ENCODE measurements at places on chromosomes 3 and 15.

DNA sequence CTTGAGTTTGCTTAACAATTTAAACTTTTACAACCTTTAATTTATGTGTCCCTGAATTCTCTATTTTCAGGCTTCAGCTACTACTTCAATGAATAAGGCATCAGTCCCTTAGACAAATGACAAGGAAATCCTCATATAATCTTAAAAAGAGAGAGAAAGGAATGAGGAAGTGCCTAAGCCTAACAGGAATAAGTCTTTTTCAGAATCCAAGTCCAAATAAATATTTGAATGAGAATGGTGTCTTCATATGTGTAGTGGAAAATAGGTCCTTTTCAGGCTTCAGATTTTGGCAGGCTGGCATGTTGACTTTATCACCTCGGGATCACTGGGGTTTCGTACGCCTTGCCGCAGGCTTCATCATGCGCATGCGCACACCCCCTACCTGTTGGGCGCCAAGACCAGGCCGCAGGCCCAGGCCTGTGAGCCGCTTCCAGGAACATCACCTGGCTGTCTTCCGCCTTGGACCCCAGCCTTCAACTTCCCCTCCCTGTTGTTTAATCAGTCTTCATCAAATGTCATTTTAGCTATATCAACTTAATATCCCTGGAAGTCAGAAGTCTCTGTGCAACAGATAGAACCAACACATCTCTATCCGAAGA is 334.5 kb downstream of the SOX2 start:
- no peak for DNase-seq

- DNase-seq: no peak
These were observed 37.7 kb upstream of the GNB5 start for GRCh38 chr15:52228921-52229320.

GRCh38 chr3:155958676-155959075 is 88.2 kb downstream of the GMPS start:
- no peak for DNase-seq

GRCh38 chr3:74435631-74436030 is 178.8 kb downstream of the CNTN3 start:
- no peak for DNase-seq

DNA sequence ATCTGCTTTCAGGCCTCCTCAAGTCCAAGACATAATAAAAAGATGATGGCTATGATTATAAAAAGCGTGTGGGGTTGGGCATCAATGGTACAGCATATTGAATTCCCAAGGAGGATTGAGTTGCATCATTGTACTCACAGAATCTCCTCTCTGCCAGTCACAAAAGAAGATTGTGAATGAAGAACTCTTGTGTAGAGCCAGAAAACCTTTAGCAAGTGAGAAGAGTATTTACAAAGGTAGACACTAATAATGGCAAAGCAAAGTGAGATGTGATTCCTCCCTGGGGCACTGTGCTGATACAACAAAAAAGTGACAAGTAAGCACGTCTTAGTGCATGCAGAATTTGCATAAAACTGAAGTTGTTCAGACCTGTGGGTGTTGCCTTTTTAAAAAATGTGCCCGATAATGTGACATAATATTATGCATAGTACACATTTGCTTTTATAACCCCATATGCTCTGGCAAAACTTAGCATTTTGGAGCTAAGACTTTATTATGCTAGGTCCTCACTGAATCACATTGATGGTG is 291.2 kb upstream of the TBC1D5 start:
- no peak for DNase-seq

- no peak for DNase-seq
These were observed 65.2 kb upstream of the TRA2B start for GRCh38 chr3:186002884-186003472.

GRCh38 chr3:47047673-47048072 is 68.2 kb downstream of the NBEAL2 start:
- no peak for DNase-seq

DNA sequence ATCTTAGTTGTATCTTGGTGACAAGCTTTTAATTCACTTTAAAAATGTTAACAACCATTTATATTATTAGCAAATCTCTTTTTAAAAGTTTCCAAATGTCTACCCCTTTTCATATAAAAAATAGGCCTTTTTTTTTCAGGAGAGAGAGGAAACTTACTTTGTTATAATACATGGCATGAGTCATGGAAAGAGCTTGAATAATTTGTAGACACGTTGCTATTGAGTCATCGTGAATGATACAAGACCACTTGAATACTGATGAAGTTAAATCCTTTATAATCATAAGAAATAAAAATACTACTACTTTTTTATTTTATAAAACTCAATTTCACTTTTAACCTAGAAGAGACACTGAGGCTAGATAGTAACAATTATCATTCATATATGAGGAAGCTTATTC is 70.3 kb upstream of the BBX start:
- no peak for DNase-seq

- no peak for DNase-seq
These were observed 98.9 kb downstream of the DNAJB8 start for GRCh38 chr3:128367761-128368160.

GRCh38 chr3:29239376-29239775 is 41.5 kb upstream of the RBMS3 start:
- DNase-seq: no peak

DNA sequence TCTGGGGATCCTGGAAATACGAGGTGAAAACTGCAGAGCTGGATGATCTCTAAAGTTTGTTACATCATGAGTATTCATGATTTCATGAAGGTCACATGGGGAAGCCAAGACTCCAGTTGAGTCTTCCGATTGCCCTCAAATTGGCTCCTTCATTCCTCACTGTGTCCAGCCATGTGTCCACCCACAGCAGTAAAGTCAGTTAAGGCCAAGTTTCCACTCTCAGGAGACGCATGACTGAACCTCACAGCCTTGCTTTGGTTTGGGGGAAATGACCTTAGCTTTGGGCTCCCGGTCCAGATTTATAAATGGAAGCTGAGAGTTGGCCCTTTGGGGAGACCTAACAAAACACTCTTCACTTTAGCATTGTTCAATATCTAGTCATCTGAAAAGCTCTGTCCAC is 289.7 kb upstream of the MCTP2 start:
- no peak for DNase-seq

DNA sequence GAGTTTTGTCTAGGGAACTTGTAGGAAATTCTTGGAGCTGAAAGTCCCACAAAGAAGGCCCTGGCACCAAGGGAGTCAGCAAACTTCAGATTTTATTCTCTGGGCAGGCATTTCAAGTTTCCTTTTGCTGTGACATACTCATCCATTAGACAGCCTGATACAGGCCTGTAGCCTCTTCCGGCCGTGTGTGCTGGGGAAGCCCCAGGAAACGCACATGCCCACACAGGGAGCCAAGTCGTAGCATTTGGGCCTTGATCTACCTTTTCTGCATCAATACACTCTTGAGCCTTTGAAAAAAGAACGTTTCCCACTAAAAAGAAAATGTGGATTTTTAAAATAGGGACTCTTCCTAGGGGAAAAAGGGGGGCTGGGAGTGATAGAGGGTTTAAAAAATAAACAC is 15.0 kb downstream of the TIGIT start:
- DNase-seq: no peak

DNA sequence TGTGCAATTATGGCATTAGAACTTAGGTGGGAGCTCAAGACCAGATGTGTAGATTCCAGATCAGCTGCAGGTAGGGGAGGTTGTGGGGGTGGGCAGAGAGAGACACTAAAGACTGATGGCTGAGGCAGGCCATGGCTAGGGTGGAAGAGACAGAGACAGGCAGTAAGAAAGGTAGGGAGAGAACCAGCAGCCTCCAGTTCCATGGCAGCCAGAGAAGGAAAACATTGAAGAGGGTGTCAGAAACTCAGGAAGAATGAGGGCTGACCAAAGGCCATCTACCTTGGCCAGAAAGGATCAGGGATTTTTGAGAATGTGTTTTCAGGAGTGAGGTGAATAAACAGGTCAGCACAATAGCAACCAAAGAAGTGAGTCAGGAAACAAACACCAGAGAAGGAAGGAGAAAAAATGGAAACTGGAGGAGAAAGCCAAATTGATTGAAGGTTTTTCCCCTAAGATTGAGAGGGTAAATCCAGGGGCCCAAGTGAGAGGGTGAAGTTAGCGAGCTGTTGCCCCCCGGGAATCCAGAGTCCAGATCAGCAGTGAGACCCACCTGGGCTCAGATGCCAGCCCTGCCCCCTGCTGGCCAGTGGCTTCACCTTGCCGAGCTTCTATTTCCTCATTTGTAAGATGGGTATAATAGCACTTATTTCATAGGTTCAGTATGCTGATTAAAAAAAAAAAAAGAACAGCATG is 41.0 kb downstream of the ABHD2 start:
- DNase-seq: no peak

DNA sequence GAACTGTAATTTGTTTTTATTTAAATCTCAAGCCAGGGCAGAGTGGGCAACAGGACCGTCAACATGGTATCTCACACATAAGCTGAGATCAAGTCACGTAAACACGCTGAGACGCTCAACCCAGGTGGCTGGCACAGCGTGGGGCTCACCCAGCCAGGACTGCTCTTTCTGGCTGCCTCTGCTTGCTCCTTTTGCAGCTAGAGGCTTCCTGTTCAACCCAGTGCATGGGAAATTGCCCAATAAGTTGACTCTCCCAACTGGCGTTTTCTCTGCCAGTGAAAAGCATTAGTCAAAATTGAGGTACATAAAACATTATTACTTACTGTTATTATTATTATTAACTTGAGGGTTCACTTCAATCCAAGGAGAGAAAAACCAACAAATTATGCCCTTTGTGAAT is 398.1 kb downstream of the NR2F2 start:
- DNase-seq: no peak

- peak; percentile 37 for DNase-seq
These were observed 51.7 kb downstream of the SEMA5B start for GRCh38 chr3:122975924-122976293.

GRCh38 chr3:52721002-52721729 is 15.3 kb downstream of the SPCS1 start:
- peak; percentile 16 for DNase-seq

DNA sequence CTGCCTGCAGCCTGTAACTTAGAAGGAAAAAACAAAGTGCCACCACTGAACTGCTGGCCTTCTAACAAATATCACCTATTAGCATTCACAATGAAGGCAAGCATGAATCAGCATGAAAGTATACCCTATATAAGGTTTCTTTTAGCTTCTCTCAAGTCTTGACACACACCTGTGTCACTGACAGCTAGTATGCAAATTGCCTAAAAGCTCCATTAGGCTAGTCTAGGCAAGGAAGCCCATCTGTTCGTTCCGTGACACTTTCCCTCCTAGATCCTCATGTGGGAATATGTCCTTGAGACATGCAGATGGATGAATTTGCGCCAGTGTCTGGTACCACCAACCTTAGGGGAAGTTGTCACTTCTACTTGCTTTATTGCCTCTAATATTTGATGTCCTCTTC is 129.3 kb downstream of the RBMS3 start:
- DNase-seq: no peak

- DNase-seq: no peak
These were observed 90.1 kb downstream of the PCSK6 start for GRCh38 chr15:101399431-101399830.

DNA sequence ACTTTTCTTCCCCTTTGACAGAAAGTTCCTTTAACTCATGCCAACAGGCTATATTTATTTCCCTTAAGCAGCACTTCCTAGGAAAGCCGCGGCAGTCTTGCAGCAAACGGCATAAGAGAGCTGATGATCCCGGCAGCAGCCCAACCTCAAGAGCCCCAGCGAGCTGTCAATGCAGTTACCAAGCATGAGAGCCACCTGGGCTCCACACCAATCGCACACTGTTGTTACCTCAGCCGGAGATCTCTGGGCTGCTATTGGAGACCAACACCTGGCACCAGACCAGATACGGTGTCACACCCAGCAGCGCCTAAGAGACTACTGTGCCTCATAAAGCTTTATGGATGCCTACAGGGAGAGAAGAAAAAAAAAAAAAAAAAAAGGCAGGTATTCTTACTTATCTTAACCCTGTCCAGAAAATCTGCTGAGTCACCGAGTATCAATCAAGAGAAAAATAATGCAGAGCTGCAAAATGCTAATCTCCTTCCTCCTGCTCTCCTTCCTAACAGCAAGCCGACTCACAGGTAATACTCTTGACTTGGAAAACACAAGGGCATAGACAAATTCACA is 11.7 kb downstream of the ABCC5 start:
- peak; percentile 57 for DNase-seq

DNA sequence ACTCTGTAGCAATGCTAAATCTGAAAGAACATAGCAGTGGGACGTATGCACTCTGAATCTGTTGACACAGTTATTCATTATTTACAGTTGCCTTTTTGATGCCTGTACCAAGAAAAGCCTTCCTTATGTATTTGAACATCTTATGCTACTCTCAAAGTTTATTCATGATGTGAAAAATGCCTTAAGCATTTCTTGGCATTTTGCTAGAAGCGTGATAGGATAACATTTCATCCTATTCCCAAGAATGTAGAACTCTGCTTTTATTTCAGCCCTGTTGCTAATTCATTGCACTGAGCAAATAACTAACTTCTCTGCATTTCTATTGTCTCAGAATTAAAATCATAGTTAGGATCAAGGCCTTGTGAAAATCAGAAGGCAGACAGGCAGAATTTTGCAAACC is 105.5 kb downstream of the STRIT1 start:
- peak; percentile 80 for DNase-seq

- DNase-seq: peak; percentile 58
These were observed 80.6 kb downstream of the CCR1 start for GRCh38 chr3:46127503-46127902.

GRCh38 chr15:87703327-87704111 is 553.0 kb downstream of the NTRK3 start:
- no peak for DNase-seq

DNA sequence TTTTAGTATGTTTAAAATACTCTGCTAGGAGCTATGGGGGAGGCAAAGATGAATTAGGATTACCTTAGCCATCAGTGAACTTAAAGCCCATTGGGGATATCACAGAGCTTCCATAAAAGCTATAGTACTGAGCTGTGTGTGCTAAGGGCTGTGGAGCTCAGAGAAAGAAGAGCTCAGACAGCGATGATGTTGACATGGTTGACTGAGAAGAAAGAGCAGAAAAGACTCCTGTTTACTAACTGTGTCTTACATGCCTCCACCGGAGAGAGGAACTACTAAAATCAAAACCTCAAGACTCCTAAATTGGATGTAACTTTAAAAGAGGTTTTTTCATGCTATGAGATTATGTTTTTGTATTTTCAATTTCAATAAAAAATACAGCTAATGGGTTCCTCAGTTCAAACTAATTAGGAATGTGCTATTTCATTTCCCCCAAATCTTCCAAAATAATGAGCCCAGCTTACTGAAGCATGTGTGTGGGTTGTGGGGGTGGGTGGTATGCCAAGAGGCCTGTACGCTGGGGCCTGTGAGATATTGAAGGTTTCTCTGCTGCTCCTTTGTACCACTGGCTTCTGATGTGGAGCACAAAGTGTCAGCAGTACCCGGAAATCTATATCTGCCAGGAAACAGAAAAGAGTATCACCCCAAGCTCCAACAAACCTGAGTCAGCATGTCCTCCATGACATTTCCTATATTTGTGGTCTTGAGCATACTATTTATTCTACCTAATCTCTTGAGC is 22.7 kb downstream of the DGKG start:
- no peak for DNase-seq

DNA sequence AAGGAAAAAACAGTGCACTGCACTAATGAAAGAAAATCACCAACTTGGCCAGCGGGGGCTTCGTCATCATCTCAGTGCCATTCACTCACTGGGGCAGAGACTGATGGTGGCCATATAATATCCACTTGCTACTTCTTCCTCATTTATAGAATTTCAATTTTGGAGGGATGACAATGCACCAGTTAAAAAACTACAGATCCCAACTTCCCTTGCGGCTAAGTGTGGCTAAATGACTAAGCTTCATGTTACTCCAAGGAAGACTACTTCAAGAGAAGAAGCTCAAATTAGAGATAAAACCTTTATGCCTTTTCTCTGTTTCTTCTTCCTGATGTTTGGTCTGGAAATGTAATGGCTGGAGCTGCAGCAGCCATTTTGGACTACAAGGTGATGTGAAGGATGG is 38.8 kb downstream of the NGLY1 start:
- DNase-seq: no peak

- no peak for DNase-seq
These were observed 3.1 kb upstream of the PLA2G4F start for GRCh38 chr15:42159381-42160015.

Data from umbilical cord (tissue), 2 donors.